Umbilical cord (tissue), 2 donors: ENCODE measurements at places on chromosomes 3 and 15. TPM values are rescaled to one million over a fixed set of nuclear protein-coding genes. Genes with fewer than 3 reads are reported as not detected.

DNA sequence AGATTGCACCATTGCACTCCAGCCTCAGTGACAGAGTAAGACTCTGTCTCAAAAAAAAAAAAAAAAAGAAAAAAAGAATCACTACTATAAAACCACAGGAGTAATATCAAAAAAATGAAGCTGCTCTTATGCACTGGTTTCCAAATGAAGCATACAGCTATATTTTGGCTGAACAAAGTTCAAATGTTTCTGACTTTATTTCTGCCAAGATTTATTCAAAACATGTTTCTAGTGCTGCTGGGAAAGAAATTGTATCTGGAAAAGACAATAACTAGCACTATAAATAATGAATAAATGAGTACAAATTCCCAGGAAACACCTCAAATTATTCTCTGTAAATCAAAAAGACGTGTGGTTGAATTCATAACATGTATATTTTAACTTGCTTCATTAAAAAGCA lies 102.5 kb upstream of the MME start:
- no peak for DNase-seq

DNA sequence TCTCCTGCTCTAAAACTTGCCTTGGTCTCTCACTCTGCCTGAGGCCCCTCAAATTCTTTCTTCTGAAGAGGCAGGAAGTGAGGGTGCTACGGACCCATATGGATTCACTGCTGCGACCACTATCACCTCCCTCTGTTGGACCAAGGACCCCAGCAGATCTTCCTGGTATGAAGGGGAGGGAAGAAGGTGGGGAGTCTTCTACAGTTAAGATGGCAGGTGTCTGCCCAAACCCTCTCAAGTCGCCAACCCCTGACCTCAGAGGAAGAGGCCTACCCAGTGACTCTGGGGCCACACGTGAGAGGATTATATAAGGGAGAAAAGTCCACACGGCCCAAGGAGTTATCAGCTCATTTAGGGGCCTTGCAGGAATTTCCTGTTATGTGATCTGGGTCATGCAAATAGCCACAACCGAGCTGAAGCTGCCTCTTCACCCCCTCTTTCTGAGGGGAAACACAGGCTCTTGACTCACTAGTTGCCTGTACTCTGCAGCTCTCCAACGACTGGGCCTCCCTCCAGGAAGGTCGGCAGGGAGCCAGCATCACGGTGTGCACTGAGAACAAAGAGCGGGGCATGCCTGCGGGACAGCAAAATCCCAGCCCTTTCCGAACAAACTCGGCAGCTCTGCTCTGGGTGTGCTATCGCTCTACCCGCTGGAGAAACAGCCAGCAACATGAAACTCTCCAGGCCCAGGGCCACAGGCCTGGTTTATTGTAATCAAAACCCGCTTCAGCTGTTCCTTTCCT lies 116.0 kb downstream of the XXYLT1 start:
- peak; percentile 92 for DNase-seq

GRCh38 chr15:45884755-45885445 lies 250.1 kb downstream of the SQOR start:
- no peak for DNase-seq

DNA sequence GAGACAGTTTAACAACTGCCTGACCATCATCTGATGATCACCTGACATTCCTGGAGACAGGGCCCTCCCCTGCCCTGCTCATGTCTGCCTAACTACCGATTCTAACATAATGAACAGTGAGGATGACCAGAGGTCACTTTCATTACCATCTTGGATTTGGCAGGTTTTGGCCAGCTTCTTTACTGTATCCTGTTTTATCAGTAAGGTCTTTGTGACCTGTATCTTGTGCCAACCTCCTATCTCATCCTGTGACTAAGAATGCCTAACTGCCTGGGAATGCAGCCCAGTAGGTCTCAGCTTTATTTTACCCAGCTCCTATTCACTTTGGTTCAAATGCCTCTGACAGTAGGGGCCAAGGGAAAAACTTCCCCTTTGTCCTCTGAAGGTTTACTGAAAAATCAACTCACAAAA lies 40.2 kb downstream of the METTL6 start:
- DNase-seq, result no peak

DNA sequence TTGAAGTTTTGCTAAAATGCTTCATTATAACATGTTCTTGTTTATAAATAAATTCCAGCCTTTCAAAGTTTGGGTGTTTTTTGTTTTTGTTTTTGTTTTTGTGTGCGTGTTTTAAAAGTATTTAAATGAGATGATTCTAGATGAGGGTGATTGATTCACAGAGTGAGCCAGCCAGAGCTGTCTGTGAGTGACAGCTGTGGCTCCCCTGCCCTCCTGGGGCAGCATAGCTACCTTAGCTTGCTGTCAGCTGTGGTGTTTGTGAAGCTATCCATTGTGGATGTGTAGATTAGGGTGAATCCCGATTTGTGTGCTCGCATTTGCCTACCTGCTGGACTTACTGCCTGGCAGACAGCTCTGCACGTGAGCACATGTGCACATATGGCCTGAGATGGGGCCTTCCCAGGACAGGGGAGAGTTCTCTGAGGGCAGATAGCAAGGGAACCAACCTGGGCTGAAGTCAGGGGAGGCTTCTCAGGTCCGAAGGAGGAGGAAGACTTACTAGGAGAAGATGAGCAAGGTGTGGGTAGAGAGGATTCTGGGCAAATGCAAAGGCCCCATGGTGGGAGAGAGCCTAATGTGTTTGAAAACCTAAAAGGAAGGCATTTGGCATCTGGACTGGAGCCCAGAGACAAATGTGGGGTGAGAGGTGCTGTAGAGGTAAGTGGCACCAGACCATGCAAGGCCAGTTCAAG lies 124.2 kb downstream of the EEFSEC start:
- no peak for DNase-seq

GRCh38 chr15:25829073-25829472 lies 34.1 kb downstream of the ATP10A start:
- no peak for DNase-seq

GRCh38 chr3:124707656-124708062 lies 22.6 kb upstream of the UMPS start:
- peak; percentile 99 for DNase-seq

DNA sequence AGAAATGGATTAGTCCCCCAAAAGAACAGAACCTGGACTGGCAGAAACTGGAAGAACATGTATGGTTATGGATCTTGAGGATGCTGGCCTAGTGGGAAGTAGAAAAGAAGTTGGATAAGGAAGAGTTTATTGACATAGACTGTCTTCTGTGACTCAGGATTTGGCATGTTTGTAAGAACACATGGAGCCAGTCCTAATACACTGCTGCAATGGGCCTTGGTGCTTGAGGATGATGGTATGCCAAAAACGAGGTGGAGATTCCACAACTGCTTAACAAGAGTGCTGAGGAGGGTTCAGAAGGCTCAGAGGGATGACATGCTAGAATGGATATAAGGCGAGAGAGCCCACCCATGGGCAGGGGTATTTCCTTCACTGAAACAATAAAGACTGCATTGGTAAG lies 22.4 kb downstream of the LZTFL1 start:
- DNase-seq, result no peak

- no peak for DNase-seq
These were observed 126.2 kb upstream of the ATP10A start for GRCh38 chr15:25989327-25989726.

GRCh38 chr15:63327648-63328421 lies 50.4 kb downstream of the APH1B start:
- no peak for DNase-seq

DNA sequence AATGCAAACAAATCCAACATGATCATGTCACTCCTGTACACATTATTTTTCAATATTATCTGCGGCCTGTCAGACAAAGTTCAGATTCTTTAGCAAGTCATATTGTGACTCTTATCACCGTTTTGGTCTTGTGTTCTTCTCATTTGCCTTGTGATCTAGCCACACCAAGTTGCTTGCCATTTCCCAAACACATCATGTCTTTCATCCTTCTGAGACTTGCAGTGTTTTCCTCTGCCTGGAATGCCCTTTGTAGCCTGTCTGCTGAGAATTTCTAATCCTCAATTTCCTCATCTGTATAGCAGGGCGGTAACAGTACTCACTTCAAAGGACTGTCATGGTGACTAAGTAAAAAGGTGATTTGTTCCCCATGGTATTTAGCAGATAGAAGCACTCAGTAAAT lies 135.0 kb downstream of the GREM1 start:
- no peak for DNase-seq

DNA sequence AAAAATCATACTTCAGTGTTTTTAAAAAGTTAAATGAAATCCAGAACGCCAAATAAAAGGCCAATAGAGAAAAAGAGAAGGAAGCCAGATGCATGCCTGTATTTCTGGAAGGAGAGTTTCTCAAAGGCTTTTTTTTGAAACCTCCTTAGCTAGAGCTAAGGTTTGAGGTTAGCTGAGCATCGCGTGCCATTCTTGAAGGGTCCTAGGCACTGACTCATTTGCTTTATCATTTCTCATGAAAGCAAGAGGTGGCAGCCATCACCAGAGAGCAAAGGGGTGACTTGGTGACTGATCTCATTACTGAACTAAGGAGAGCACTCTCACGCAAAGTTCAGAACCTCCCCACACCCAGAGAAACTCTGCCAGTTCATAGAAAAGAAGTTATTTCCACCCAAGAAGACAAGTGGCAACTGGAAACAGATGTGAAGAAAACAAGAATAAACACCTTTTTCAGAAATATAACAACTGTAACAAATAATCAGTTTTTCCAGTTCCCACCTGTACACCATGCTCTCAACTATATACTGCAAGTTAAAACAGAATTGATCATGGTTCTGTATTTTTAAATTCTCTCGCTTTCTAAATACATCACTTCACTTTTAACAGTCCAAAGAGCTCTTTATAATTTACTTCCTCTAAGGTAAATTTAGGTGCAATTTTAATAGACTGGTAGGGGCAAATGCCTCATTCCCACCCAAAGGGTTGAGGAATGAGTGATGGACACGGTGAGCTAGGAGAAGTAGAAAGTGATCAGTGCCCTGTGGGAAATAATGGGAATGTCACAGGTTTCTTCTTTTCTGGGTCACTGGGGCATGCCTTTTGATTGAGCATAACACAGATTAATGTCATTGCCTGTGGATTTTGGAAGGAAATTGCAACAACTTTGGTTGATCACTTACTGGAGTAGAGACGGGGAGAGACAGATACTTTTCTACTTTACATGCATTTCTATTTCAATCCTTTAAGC lies 24.7 kb downstream of the GPR15 start:
- no peak for DNase-seq

- DNase-seq, result no peak
These were observed 542.1 kb upstream of the NAALADL2 start for GRCh38 chr3:174317005-174317404.

DNA sequence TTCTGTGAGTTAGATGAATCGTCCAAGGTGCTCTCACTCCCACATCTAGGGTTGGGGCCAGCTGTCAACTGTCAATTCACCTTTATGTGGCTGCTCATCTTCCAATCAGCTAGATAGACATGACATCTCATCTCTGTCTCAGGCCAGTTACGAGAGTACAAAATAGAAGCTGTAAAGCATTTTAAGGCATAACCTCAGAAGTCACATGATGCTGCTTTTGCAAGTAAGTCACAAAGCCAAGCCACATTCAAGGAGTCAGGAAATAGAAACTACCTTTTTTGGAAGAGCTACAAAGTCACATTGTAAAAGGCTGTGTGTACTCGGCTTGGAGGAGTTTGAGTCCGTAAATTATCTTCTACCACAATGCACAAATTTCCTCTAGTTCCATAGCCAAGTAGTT lies 5.1 kb upstream of the CCR1 start:
- DNase-seq, result no peak

DNA sequence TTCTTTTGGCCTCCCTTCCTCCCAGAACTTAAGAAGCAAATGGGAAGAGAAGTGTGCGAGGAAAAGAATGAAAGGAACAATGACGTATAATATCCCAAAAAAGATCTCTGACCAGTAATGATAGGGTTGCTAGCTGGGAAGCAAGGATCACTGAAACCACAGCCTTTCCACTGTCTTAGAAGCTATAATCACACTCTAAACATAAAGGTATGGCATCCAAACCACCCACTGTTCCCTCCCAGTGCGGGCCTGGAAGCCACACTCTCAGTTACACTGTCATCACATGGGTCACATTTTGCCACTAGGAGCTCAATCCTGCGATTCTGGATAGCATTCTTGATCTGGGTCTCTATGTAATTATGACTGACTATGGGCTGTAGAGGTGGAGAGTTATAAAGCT lies 131.6 kb upstream of the HACD2 start:
- DNase-seq, result no peak

DNA sequence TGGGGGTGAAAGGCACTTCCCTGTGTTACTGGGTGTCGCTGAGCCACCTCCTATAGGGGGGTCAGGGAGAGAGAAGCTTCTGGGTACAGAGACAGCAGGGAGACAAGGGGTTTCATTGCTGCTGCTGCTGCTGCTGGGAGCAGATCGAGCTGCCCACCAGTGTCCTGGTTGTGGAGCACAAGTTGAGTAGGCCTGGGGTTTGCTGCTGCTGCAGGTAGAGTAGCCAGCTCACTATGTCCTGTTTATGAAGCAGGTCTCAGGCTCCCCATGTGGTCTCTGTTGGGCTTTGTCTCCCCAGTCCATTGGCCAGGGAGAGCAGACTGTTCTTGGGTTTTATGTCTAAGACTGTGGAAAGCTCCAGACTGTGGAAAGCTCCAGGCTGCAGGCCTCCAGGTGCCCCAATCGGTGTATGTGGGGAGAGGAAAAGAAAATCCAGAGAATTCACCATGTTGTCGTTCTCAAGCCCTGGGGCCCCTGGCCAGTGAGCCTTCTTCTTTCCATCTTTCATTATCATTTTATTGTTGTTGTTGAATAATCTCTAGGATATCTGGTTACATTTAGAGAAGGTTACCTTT lies 157.8 kb downstream of the ADAMTS17 start:
- DNase-seq, result no peak

DNA sequence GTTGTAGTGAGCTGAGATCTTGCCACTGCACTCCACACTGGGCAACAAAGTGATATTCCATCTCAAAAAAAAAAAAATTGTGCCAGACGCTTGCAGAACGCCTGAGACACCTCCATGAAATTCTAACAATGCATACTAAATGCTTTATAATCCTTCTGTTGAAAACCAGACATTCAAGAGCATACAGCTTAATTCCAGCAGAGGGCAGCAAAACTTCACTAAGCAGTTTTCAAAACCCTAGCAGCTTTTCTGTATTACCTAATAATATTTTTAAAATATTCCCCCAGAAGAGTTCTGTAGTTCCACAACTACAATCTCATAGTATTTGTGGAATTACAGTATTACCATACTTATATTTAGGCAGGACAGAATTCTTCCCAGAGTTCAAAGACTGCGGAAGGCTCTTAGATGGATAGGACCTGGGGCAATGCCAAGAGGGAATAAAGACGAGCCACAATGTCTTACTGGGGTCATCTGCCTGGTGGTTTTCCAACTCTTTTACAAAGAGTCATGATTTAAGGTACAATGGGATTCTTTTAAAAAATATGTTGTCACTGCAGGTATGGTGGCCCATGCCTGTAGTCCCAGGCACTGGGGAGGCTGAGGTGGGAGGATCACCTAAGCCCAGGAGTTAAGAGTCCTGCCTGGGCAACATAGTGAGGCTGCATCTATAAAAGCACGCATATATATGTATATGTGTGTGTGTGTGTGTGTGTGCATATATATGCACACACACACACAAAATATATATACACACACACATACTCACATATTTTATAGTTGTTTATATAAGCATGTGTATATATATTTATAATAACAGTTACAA lies 19.6 kb upstream of the TASOR start:
- peak; percentile 81 for DNase-seq

The DLL4 gene
- 3.6 TPM for total RNA-seq

The CYP8B1 gene
- total RNA-seq, result 2.6 TPM

The NR1I2 gene
- 0.96 TPM for total RNA-seq

The GABRA5 gene
- total RNA-seq, result 0.96 TPM

The GPR62 gene
- not detected for total RNA-seq

The FRMD4B gene
- 29.4 TPM for total RNA-seq

The HIGD1A gene
- total RNA-seq, result 125 TPM

The ZNF620 gene
- total RNA-seq, result 2.4 TPM

The PPM1L gene
- total RNA-seq, result 10.1 TPM

The CAMKV gene
- 0.72 TPM for total RNA-seq

The PYGO1 gene
- total RNA-seq, result 14.9 TPM
